ENCODE measurements at places on chromosomes 12 and 14.

DNA sequence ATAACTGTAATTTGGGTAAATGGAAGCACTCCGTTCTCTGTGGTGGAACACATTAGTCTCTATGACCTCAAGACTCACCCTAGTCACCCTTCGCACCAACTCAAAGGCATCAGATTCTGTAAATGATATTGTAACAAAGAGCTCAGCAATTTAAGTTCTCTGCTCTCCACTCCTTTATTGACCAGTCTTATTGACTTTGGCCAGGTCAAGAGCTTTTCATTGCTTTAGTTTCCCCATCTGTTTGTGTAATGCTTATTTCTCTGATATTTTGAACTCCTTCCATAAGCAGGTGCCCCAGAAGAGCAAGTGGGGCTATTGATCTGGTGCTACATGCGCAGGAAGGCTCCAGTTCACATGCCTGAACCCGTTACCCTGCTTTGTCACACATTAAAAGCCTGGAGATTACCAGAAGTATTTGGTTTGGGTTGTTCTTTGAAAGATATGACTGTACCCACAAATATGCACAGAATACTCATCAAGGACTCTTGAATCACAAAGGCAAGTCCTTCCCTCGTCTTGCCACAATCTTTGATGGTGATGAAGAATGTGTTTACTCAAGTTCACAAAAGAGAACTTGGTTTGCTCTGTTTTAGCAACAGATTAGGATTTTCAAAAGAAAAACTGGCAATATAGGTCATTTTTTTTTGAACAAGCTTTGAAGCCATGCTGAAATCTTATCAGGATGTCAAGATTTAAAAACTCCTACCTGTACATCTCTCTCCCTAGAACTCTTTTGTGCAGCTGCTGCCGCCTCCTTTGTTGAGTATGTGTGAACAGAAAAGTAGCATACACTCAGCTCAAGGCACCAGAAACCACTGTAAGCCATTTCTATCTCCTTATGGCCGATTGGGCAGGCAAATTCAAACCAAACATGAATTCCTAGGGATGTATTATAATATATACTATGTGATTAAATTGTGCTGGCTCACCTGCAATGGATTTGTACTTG is 193.9 kb downstream of the BCAT1 start:
- no peak for DNase-seq

- no peak for DNase-seq
Measured at GRCh38 chr14:104541905-104542465, 37.6 kb upstream of the C14orf180 start.

- no peak for DNase-seq
Measured at GRCh38 chr12:83414981-83415380, 728.3 kb downstream of the TMTC2 start.

DNA sequence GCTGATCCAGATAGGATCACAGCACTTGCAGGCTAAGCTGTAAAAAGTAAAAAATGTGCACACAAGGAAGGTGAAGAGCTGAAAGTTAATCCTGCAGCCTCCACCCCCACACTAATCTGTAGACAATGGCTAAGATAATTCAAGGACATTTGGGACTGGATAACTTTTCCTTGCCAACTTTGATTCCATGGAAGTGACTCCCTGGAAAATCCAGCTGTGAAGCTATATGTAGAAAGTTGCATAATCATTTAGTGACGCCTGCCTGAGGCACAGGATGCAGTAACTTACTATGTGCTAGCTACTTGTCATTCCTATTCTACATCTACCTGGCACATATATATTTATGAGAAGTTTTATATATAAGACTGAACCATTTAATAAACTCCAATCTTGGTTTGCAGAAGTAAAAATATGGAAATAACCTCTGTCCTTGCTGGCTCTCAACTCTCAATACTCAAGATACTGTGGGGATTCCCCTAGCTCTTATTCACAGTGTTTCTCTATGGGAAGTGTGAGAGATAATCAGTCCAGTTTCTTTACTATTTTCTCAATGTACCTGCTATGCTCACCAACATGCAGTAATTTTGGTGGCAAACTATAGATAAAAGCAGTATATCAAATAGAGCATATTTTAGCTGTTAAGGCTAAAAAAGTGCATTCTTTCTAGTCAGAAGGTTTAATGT is 14.8 kb downstream of the LDHB start:
- DNase-seq: no peak

- no peak for DNase-seq
Measured at GRCh38 chr12:21695986-21696385, 38.3 kb upstream of the LDHB start.

DNA sequence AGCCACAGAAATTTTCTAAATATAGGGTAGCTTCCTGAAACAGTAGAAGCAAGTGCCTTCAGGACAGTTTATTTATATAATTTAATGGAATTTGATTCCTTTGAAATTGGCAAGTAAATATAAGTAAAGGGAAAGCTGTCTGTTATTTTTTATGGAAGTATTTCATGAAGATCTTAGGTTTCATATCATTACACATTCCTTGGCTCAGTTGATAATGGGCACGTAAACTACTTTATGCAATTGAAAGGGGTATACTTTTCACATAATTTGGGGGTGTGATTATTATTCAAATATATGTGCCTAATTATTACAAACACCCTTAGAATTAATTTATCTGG is 71.1 kb upstream of the RAP1B start:
- DNase-seq: no peak

- DNase-seq: no peak
Measured at GRCh38 chr14:89304561-89304960, 112.5 kb downstream of the FOXN3 start.

DNA sequence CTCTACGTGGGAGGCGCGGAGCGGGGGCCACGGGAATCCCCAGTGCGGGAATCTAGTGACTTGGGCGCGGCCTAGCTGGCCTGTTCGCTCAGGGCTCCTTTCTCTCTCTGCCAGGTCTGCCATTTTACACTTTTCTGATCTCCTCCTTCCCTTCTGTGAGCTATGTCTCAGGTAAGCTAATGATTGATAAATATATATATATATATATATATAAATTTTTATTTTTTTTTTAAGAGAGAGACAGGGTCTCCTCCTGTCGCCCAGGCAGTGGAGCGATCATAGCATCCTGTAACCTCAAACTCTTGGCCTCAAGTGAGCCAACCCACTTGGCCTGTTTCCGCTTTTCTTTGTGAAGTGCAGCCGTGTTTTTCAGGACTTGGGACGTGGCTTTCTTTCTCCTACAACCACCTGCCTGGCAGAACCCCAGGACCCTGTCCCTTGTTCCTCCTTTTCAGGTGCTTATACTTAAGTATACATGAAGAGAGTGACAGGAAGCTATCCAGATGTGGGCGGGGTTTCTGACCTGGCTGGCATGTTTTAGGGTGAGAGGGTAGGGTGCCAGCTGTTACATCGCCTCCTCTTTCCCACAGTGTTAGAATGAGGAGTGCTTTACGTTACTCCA is 547 bp downstream of the ZNF140 start:
- DNase-seq: no peak

DNA sequence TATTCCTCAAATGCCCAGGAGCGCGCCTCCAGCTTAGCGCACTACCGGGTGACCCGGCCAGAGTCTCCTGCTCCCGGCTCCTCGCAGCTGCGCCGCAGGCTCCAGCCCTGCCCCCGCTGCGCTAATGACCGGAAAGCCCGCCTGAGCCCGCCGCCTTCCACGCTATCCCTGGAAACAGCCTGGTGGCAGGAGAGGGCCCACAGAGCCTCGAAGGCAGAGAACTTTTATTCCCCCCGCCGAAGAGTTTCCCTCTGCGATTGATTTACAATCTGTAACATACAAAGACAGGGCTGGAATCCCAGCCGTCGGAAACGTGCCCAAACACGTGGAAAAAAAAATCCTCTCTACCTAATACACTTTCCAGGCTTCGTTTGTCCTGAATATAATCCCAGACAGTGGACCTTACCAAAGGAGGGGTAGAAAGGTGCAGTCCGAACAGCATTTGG is 1.5 kb downstream of the COL2A1 start:
- no peak for DNase-seq

- DNase-seq: no peak
Measured at GRCh38 chr12:121166356-121166755, 33.7 kb downstream of the P2RX7 start.

DNA sequence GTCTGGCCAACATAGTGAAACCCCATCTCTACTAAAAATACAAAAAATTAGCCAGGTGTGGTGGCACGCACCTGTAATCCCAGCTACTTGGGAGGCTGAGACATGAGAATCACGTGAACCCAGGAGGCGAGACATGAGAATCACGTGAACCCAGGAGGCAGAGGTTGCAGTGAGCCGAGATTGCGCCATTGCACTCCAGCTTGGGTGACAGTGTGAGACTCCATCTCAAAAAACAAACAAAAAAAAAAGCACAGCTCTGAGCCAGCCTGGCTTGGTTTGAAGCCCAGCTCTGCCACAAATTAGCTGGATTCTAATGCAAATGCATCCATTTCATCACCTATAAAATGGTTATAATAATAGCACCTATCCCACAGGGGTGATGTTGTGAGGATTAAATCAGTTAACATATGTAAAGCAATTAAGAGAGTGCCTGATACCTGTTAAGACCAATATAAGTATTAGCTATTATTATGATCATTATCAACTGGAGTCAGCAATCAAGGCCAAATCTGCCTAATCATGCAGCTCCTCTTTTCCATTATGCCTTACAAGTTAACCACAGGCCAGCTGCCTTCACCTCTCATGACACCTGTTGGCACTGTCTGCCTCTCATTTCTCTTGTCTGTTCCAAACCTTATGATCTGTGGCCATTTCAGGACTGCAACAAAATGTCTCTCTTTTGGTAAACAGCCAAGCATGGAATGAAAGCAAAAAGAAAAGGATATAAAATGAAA is 2.1 kb downstream of the GNPTAB start:
- DNase-seq: no peak

DNA sequence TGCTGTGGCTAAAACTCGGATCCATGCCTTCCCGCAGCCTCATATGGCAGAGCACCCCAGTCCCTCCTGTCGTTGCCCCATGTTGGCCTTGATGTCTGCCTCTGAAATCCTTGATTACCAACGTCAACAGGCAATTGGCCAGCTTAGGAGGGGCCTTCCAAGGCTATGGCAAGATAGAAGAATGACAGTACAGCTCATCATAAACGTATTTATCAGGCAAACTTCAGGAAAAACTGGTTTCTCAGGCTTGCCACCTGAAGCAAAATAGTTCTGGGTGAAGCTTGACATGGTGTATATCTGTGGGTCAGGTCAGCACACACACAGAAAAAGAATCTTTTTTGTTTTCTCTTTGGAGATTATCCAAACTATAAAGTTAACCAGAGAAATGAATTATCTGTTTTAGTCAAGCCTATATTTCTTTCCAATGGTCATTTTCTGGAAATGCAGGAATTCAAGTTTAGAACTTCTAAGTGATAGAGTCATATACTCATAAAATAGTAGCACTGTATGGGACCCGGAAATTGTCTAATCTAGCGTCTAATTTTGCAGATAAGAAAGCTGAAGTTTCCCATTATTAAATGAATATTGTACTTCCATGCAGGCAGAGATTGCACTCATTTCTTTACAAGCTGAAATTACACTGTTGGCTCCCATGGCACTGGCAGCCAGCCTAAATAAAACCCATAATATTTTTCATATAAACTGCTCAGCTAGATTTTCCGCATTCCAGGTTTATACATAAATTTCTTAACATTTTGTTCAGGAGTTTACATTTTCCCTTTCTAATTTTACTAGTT is 24.4 kb upstream of the DUSP16 start:
- DNase-seq: no peak

GRCh38 chr12:32743264-32743663 is 12.4 kb downstream of the YARS2 start:
- no peak for DNase-seq

- no peak for DNase-seq
Measured at GRCh38 chr12:95674163-95674562, 116.4 kb downstream of the NTN4 start.

GRCh38 chr12:99311373-99311772 is 336.2 kb upstream of the GARIN6 start:
- DNase-seq: no peak

GRCh38 chr14:70188322-70188658 is 461 bp downstream of the SLC8A3 start:
- DNase-seq: no peak

DNA sequence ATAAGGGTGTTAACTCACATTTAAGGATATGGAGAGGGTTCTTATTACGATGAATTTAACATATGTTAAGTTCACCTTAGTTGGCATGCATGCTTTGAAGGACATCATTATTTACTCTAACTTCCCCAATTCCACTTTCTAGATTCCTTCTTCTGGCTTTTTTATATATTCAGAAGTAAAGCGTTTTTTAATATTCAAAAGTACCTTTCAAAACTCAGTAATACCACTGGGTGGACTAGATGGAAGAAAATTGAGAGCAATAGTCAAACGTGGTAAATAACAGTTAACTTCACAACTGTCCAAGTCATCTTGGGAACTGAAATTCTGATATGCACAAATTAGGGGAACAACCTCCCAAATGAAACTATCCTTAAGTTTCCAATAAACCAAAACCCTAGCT is 9.1 kb downstream of the SINHCAF start:
- no peak for DNase-seq

DNA sequence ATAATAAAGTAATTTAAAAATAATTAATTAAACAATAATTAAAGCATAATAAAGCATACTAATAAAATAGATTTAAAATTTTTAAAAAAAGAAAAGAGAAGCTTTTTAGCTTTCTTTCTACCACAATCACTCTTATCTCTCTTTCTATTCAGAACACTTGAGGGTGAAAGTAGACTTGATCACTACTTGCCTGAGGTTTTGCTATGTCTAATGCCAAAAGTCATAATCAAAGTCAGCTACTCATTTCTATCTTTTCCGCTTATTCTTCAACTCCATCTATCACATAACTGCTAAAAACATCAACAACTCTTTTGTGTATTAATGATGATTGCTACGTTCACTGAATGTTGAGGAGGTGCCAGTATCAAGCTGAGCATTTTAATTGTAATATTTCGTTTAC is 202.0 kb upstream of the KRR1 start:
- DNase-seq: no peak

DNA sequence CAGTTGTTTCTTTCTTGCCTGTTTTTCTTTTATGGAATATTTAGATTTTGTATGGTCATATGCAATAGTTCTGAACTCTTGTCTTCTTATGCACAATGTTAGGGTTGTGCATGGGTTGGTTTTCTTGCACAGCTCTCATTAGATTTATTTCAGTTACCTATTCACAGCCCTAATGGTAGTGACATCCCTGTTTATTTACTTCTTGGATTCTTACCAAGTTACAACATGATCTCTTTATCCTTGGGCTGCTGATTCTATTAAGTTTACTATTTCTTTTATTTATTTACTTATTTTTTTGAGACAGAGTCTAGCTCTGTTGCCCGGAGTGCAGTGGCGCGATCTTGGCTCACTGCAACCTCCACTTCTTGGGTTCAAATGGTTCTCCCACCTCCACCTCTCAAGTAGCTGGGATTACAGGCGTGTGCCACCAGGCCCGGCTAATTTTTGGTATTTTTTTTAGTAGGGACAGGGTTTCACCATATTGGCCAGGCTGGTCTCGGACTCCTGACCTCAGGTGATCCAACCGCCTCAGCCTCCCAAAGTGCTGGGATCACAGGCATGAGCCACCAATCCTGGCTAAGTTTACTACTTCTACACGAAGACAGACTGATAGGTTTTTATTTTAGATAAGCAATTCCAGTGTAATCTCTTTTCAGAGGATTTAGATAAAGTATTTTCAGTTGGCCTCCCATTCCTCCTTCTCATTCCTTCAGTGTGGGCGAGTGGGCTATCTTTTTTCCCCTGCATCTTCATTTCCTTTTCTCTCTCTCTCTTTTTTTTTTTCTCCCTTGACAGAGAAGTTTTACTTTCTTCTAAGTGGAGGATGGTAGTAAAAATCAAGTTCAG is 395.1 kb upstream of the RGS6 start:
- DNase-seq: no peak

GRCh38 chr12:116392061-116392460 is 114.6 kb upstream of the MED13L start:
- DNase-seq: no peak

GRCh38 chr12:117417004-117417403 is 55.6 kb upstream of the NOS1 start:
- DNase-seq: no peak
